ENCODE measurements at places on chromosomes 4 and X.
A peak's percentile ranks its signal among the peaks of the same experiment; 100 is the strongest.

DNA sequence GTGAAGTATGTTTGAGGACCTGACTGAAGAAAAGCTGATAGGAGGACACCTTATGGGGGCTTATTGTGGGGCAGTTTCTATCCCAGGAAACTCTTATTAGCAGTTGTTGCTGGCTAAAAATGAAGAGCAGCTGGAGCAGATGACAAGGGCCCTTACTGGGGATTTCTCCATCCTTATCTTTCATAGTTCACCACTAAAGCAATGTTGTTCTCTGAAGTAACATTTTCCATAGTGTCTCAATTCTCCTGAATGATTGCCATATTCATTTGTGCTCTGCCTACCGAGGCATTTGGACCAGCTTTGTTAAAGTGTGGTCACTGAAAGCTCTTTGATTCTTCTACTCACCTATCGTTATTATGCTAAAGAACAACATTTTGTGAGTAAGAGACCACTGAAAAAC, 7.7 kb downstream of the ENOX2 start:
- DNase-seq = no peak

DNA sequence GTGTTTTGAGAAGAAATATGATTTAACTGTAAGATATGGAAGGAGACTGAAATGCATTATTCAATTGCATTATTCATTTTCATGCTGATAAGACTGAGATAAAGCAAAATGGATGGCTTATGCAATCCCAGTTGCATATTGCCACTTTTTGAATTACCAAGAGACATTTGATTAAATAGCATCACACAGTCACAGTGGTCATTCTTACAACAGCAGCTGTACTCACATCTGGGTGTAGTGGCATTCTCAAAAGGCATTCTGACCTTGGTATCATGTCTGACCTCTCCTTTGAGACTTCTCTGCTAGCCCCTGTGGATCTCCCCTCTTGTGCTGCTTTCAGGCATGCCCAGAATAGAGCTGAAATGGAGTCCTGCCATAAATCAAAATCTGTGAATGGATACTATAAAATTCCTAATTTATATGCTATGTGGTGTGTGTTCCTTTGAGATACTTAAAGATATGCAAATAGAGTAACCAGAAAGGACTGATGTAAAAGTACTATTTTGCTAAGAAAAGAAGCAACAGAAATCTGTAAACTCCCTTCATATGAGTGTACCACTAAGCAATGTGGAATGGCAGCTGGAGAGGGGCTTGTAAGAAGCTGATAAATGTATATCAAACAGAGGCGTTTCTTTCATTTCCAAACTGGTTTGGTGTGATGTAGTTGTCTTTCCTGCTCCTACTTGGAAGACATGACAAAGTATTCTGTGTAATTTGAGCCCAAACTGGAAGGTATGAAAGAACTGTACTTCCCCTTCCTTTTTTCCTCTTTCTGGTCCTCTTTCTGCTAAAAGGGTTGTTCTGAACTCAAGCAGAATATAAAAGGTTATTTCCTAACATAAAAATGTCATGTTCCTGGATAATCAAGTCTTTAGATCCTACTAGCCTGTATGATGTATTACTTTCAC, 25.4 kb upstream of the METAP1 start:
- no peak for DNase-seq

DNA sequence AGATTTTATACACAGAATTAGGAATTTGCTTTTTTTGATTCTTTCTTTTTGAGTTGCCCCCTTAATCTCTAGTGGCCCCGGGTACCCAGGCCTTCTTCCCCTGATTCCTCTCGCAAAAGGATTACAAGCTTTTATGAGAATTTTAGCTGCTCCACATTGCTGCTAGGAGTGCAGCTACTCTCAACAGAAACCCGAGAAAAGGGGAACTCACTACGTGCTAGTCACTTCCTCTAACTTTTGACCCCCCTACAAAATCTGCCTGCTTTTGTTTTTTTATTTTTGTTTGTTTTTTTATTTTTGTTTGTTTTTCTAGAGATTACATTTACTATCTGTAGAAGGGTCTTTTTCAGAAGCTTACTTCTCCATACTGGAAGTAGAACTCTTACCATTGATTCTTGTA, 64.1 kb downstream of the ZNF81 start:
- no peak for DNase-seq

DNA sequence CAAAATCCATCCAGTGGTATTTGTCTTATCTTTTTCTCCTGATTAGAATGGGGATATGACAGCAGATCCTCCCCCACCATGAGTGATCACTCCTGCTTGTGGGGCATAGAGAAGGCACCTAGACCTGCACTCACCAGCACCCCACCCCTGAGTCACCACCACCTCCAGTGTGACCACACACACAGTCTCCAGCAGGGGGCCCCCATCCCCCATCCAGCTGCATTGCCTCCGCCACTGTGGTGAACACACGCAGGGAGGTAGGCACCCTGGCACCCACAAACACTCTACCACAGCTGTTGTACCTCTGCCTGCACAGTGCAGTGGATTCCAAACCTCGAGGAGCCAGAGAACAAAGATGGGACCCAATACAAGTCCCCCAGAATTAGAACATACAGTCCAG, 9.0 kb upstream of the MAGEA8 start:
- DNase-seq = no peak

DNA sequence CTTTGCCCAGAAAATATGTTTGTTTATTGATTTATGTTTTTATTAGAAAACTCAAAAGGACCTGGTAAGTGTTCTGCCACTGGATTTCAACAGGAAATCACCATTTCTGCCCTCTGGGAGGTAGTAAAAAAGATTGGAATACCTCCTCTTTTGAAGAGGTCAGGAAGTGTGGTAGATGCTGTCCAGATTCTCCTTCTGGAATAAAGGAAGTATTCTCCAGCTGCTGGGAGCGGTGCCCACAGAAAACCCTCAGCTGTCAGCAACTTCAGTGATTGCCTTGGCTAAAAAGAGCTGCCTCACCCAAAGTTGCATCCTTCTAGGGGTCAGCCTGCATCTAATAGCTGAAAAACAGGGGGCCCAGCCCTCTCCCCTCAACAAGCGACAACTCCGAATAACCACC, 13.8 kb upstream of the ZNF674 start:
- no peak for DNase-seq

DNA sequence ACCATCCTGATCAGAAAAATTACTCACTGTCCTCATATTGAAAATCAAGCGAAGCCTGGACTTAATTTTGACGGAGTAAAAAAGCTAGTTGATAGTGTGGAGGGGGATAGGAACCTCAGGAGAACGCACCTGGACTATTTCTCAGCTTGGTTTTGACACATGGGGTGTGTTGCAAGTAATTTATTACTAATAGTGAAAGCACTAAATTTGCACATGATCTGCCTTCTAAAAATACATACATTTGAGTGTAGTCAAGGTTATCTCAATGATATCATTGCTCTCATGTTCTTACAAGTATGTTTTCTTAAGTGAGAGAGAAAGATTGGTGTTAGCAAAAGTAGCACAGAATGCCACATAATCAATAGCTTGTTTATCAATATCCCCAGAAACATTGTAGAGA, 29.5 kb downstream of the LRIT3 start:
- DNase-seq = no peak

GRCh38 chrX:64230123-64230970, at the start of gene ASB12:
Gene ASB12 (minus strand): TSS chrX:64230607. CDS start chrX:64225650, 4,957 bp downstream.
- no peak for DNase-seq

DNA sequence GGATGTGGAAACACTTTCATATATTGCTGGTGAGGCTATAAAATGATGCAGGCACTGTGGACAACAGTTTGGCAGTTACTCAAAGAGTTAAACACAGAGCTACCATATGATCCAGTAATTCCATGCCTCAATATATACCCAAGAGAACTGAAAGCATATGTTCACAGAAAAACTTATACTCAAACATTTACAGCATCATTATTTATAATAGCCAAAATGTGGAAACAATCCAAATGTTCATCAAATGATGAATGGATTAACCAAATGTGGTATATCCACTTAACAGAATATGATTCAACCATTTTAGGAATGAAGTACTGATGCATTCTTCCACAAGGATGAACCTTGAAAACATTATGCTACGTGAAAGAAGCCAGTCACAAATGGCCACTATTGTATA, 603.8 kb downstream of the IQCM start:
- DNase-seq = peak; percentile 39

Measured in NCI-H1694 (cell line).